CD8-positive, alpha-beta memory T cell (primary cell): ENCODE measurements at places on chromosomes 6 and 20.

GRCh38 chr6:92763680-92764079 lies 655.7 kb downstream of the EPHA7 start:
- no peak for DNase-seq

GRCh38 chr6:147170269-147170668 lies 33.9 kb upstream of the STXBP5 start:
- DNase-seq: no peak

DNA sequence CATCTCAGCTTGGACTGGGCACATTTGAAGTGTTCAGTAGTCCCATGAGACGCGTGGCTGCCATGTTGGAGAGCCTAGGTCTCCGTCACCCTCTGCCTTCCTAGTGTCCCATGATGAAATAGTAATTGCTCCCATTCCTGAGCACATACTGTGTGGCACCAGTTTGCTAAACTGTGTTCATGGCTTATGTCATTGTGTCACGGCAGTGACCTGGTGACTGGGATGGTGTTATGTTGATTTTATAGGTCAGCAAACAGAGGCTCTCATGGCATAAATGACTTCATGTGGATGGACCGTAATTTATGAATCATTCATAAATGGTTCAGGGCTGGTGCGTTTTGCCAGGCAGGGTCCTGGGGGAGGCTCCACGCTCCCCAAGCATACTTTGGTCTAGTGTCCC lies 3.8 kb downstream of the BCAS4 start:
- DNase-seq: no peak

GRCh38 chr6:116557893-116558292 lies 4.3 kb downstream of the CALHM4 start:
- no peak for DNase-seq

GRCh38 chr6:42987533-42988451 lies 3.4 kb downstream of the PPP2R5D start:
- no peak for DNase-seq

GRCh38 chr6:13927203-13927602 lies 2.5 kb downstream of the RNF182 start:
- DNase-seq: no peak
